ENCODE measurements at places on chromosomes 1 and 21.

DNA sequence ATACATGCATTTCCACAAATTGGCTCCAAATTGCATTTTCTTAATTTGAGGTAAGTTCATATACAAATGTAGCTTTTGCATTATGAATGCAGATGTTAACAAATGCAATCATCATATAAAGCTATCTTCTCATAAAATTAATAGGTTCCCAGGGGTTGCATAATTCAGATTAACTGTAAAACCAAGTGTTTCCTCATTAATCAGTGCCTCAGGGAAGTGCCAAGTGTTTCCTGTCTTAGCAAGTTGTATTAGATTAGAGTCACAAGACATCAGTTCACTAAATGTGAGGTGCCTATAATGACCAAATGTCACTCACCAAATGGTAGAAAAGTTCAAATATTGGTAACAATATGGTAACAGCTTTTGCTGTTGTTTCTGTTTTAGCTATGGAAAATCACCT lies 140.8 kb downstream of the PTGER3 start:
- no peak for DNase-seq

DNA sequence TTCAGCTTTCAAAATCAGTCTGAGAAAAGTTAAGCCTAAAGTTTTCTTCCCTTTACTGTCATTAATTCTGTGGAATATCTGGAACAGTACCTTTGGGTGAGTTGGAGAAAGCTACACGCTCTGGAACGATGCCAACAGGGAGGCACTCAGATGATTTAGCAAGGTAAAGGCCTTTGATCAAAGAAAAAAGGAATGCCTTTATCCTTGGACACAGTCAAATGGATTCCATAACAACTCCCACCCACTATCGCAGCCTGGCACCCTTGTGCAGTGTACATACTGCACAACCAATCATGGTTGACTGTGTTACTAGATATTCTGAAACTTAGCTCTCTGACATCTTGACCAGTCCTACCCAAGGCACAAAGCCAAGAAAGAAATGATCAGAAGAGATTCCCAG lies 218.7 kb downstream of the PATJ start:
- DNase-seq = no peak

GRCh38 chr1:65456481-65456880 lies 36.0 kb downstream of the LEPR start:
- no peak for DNase-seq

DNA sequence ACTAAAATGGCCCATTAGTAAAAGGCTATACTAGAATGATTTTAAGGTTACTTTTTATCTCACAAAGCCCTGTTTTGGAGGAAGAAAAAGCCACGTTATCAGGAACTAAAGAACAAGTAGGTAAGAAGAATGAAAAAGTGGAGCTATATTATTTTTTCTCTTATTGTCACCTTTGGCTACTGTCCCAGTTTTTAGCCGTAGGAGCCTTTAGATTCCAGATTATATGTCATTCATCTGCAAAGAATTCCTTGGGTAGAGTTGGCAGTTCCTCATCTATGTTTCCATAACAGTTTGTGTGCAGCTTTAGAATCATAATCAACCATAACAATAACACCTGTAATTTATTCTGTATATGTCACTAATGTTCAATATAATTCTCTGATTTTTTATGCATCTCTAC lies 83.8 kb downstream of the TPR start:
- no peak for DNase-seq

- no peak for DNase-seq
Observed at GRCh38 chr1:22334860-22335550, 116.6 kb upstream of the ZBTB40 start.

GRCh38 chr1:243796016-243796415 lies 54.0 kb downstream of the AKT3 start:
- no peak for DNase-seq

GRCh38 chr1:241560146-241560848 lies 28.1 kb downstream of the KMO start:
- DNase-seq = no peak
